Memory B cell (primary cell): ENCODE measurements at places on chromosomes 16 and 17.
A peak's percentile ranks its signal among the peaks of the same experiment; 100 is the strongest.

- no peak for DNase-seq
Observed at GRCh38 chr17:36197387-36197703, 787 bp upstream of the CCL3L1 start.

GRCh38 chr17:8079291-8080207 is 8.0 kb downstream of the ALOX12B start:
- DNase-seq = peak; percentile 84

- DNase-seq = no peak
Observed at GRCh38 chr17:14557480-14557879, 256.6 kb downstream of the HS3ST3B1 start.

- DNase-seq = no peak
Observed at GRCh38 chr16:14527411-14528044, 102.5 kb downstream of the PARN start.

DNA sequence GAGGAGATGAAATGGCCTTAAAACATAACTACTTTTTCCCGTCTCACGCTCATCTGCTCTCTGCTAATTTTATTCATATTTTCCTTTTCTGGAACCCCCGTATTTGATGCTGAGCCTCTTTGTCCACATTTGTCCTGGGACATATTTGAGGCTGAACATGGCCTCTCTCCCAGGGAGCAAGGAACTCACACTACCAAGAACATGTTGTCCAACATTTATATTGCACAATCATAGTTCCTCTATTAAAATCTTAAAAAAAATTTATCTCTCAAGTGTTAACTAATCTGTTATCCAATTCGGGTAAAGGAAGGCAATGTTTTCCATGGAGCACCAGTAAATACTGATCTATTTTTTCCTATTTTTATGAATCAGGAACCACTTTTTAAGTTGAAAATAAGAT is 60.2 kb downstream of the CMC2 start:
- no peak for DNase-seq

- no peak for DNase-seq
Observed at GRCh38 chr16:49049191-49049590, 232.4 kb downstream of the CBLN1 start.

DNA sequence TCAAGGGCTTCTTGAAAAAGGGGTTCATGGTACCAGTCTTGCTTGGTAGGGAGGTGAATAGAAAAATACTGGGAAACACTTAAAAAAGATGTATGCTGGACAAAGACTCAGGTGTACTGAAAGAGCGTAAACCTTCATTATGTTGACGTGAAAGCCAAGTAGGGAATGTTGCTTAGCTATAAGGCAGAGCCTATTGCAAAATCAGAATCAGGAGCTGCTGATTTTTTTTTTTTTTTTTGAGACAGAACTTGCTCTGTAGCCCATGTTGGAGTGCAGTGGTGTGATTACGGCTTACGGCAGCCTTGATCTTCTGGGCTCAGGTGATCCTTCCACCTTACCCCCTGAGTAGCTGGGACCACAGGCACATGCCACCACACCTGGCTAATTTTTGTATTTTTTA is 3.9 kb downstream of the TMEM94 start:
- no peak for DNase-seq

DNA sequence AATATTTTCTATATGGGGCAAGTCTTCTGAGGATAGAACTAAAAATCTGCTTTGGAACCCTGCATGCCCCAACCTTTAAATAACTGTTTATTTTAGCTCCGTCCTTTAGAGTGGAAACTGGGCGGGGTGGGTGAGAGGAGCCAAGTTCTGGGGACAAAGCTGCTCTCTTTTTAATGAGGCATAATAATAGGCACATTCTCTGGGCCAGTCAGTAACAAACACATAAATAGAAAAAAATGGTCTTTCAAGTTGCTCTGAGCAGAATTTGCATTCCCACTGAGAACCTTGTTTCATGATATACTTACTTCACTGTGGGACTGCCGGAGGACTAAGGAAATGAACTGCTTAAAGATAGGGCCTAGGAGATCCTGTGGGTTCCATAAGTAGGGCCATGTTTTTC is 51.5 kb downstream of the KNOP1 start:
- DNase-seq = no peak

- no peak for DNase-seq
Observed at GRCh38 chr16:82181461-82182185, 11.6 kb upstream of the MPHOSPH6 start.

DNA sequence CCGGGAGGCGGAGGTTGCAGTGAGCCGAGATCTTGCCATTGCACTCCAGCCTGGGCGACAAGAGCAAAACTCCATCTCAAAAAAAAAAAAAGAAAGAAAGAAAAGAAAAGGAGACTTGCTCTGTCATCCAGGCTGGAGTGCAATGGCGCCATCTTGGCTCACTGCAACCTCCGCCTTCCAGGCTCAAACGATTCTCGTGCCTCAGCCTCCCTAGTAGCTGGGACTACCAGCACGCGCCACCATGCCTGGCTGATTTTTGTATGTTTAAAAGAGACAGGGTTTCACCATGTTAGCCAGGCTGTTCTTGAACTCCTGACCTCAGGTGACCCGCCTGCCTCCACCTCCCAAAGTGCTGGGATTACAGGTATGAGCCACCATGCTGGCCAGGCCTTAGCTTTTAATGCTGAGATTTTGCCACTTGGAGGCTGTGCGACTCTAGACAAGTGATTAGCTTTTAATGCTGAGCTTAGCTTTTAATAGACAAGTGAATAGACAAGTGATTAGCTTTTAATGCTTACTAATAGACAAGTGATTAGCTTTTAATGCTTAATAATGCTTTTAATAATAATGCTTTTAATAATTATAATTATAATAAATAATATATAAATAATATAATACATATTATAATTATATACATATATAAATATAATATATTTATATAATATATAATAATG is 9.6 kb downstream of the LDAF1 start:
- no peak for DNase-seq

DNA sequence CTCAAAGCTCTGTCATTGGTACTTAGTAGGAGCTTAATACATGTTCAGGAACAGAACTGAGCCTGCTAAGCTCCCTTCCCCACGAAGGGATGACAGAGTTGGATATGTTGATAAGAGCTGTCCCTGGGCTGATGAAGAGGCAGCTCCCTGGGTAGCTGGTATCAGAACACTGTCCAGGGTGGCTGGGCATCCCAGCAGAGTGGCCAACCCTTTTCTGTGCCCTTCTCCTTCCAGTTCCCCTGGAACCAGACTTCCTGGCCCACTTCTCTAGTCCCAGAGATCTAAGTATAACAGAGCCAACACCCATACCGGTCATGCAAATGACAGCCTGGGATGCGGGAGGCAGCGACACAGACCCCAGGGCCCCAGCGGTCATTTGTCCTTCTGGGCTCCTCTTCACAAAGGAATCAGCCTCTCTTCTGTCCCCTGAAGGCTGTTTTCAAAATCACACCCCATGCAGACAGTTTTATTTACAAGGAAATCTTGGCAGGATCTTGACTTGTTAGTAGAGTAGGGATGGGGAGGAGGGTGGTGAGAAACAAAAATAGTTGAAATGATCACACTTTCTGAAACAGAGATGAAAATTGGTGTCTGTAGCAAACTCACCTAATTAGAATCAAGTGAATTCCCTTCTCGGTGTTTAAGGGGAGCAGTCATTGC is 1.4 kb upstream of the RHBDL3 start:
- DNase-seq = no peak

GRCh38 chr17:80800481-80801391 is 190.9 kb upstream of the CHMP6 start:
- no peak for DNase-seq

DNA sequence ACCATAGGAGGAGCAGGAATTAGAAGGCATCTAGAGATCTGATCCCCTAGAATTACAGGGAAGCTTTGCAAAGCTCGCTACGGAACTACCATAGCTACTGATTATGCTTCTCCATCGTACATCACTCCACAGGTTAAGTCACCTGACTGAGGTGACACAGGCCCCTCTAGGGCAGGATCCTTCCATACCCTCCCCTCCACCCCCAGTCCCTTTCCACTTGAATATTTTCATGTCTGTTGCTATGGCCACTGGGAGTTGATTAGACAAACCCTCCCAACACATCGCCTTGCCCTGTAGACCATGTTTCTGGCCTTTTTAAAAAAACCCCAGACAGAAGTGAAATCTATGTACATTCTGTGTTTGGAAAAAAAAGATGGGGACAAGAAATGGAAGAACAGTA is 287.1 kb downstream of the SOX9 start:
- DNase-seq = no peak

- DNase-seq = no peak
Observed at GRCh38 chr17:43216762-43217613, 5.3 kb downstream of the TMEM106A start.

DNA sequence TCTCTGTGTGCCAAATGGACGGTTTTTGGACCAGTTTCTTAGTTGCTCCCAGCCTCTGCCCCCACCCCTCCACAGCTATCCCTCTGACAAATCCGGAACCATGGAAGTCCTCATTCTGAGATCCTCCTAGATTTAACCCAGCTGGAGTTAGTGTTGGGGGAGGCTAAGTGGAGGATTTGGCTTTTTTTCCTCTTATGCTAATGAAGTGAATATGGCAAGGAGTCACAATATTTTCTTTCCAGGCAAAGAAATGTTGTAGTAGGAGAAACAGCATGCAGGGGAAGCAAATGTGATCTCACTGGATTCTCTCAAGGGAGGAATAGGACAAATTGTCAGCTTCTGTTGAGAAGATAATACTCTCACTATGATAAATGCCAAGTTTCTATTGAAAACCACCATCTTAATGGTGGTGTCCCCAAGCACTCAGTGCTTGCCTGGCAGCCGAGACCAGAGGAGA is 159.5 kb downstream of the MSI2 start:
- no peak for DNase-seq

GRCh38 chr16:1500465-1501150 is 7.4 kb downstream of the TELO2 start:
- no peak for DNase-seq

DNA sequence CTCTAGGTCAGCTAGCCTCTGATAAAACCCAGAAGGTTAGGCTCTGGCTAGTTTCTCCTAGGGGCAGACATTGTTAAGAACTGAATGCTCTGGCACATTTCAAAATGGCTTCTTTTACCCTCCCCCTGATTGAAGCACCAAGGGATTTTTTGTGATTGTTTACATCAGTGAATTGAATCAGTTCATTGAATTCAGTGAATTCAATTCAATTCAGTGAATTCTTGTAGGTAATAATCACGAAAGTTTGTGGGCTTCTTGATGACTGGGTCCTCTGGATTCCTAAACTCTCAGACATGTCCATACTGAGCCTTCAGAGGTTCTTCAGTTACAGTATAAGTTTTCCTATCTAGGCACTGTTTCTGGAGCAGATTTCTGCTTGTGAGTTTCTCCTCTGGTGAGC is 135.2 kb upstream of the ELAC2 start:
- no peak for DNase-seq

DNA sequence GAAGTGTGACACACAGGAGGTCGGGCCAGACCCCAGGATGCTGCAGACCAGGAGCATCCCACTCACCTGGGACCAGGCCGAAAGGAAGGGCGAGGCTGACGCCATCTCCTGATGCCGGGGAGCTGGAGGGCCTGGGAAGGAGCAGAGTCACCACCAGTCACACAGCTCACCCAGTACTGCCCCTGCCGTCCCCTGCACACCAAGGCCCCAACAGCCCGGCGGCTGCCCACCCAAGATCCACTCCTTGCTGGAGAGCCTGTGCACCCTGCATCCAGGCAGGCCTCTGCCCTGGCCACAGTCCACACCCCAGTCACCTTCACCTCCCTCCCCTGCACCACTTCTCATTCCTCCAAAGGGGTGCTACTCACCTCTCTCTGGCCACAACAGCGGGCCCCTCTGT is 4.8 kb downstream of the ZNF500 start:
- no peak for DNase-seq

DNA sequence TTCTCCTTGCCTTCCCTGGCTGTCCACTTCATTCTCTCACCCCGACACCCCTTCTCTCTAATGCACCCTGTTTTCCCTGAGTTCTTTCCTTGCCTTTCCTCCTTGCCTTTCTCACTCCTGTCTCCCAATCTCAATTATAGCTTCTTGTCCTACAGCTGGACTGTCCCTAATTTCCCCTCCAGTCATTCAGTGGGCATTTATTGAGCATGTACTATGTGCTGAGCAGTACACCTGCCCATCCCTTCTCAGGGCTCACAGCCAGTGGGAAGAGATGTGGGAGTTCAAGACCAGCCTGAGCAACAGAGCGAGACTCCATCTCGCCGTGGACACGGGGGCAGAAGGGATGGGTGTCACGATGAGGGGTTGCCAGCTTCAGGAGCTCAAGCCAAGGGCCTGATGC is 5.8 kb downstream of the ATP2A1 start:
- DNase-seq = no peak

DNA sequence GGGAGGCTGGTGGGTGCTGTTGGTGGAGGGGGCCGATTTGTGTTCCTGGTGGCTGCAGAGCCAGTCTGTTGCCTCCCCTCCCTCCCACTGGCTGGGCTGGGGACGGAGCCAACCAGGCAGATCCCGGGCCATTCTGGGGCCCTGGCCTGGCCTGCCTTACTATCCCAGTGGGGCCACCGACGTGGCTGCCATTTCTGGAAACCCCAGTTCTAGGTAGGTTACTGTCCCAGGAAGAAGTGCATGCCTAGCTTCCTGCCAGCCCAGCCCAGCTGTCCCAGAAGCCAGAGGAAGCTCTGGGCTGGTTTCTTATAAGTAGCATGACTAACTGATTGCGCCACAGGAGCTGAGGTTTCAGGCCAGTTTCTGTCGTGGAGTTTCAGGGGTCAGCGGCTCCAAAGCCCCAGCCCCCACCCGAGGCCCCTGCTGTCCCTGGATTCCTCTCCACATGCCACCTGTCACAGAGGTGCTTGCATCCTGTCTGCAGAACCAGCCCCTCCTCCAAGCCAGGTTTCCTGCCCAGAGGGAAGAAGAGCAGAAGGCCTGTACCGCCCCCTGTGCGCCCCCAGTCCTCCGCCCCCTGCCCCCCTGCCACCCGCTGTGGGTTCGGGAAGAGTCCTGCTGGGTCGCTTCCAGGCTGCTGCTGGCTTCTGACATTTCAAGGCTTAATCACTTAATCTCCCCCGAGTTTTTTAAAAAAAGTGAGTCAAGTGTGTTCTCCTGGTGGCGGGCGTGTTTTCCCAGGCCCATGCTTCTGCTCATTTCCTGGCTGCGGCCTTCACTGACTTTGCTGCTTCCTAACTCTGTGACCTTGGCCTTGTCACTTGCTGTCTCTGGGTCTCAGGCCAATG is 13.2 kb downstream of the IL4R start:
- no peak for DNase-seq

DNA sequence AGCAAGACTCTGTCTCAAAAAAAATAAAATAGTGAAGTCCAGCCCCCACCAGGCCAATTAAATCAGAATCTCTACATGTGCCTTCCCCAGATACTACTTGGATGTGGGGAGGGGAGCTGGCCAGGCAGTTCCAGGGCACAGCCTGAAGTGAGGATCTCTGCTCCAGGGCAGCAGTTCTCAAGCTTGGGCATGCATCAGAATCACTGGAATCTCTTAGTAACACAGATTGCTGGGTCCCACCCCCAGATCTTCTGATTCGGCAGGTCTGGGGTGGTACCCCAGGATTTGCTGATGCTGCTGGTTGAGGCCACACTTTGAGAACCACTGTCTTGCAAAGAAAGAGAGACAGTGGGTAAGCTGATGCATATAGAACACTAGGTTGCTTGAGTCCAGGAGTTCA is 8.3 kb upstream of the CDH5 start:
- no peak for DNase-seq

GRCh38 chr17:29892201-29892600 is 37.8 kb downstream of the SSH2 start:
- DNase-seq = no peak
